ENCODE measurements at places on chromosomes 7 and 10. TPM values are rescaled to one million over a fixed set of nuclear protein-coding genes. Genes with fewer than 3 reads are reported as not detected.

DNA sequence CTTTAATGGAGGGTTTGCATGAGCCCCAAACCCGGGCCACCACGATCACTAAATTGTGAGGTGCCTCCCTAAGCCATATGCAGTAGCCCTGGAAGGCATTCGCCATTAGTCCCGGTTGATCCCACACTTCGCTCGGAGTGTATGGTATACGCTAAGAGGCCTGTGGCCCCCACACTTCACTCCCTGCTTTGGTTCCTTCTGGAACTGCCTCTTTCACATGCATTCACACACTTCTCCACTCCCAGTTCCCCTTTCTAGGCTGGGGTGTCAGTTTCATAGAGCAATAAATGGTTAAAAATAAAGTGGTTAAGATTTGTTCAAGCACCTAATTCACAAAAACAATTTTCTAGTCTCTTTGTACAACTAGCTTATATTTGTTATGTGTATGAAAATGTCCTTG is 212.1 kb upstream of the KCND2 start:
- no peak for DNase-seq

DNA sequence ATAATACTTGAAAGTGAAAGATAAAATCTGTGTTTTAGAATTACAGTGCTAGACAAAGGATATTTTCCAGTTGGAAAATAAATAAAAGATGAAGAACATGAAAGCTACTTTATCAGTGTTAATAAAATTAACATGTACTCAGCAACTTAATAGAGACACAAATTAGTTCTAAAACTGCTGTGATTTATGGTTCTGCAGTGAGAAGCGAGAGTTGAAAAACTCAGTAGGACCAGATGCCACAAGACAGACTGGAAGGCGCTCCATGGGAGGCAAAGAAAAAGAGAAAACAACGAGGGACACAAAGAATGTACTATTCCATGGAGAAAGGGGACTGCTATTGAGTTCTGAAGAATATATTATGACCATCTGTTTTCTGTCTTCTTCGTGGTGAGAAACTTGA is 590.4 kb downstream of the PHTF2 start:
- no peak for DNase-seq

- no peak for DNase-seq
These were observed 494.3 kb downstream of the AUTS2 start for GRCh38 chr7:70092314-70093204.

- no peak for DNase-seq
These were observed 2.5 kb downstream of the VOPP1 start for GRCh38 chr7:55569797-55570196.

GRCh38 chr7:14606101-14606500 is 296.4 kb downstream of the DGKB start:
- no peak for DNase-seq

GRCh38 chr7:24005517-24005916 is 278.5 kb upstream of the NPY start:
- DNase-seq: no peak

GRCh38 chr7:90412458-90413184 is 9.4 kb downstream of the CLDN12 start:
- DNase-seq: no peak

DNA sequence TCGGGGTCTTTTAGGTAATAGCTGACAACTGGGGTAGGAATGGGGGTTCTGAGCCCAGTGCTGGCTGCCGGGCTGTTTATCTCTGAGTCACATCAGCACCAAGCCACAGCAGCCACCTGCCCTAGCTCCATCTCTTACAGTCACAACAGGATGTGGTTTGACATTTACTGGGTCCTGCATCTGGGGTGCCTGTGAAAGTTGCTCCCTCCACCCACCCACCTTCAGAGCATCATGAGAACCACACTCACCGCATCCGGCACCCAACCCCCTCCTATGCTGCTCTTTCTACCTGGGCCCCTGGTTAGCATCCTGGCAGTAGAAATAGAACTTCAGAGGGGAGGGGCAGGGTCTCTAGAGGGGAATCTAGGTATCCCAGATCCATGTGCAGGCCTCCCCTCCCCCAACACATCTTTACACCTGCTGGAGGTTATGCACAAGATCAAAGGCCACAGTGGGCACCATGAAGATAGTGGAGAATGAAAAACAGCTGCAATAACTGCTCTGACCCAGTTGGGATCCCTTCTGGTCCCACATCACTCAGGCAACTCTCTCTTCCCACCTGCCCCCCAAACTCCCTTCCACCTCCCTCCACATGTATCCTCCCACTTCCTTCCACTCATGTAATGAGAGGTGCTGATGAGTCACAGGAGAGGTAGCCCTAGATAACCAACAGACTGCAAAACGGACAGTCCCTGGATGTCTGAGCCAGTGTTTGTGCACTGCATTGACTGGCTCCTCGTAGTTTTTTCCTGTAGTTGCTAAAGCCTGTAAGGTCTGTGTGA is 38.2 kb downstream of the PRSS2 start:
- no peak for DNase-seq

DNA sequence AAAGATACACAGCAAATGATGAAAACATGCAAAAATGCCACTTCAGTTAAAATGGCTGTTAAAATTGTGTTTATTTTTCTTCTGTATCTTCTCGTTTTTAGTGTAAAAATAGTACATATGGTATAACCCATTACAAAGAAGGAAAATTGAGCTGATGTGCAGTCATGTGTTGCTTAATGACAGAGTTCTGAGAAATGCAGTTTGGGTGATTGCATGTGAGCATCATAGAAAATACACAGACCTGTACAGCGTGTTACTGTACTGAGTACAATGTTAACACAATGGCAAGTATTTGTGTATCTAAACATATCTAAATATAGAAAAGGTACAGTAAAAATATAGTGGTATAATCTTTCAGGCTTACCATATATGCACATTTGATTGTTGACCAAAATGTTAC is 7.3 kb downstream of the DMTF1 start:
- DNase-seq: no peak

DNA sequence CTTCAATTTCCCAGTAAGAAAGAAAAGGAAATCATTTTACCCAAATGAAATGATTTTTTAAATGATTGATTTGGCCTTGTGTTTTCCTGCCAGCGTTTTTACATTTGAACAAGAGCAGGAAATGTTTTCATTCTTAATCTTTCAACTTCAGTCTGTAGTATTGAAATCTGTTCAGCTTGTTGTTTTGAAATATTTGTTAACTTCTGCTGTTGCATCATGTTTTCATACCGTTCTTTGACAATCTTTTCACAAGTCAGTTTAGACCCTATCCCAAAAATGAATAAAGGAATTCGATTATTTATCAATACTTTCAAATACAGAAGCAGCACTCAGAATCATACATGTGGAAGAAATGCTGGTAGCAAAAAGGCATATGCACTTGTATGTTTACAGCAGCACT is 8.1 kb downstream of the SFR1 start:
- DNase-seq: no peak

DNA sequence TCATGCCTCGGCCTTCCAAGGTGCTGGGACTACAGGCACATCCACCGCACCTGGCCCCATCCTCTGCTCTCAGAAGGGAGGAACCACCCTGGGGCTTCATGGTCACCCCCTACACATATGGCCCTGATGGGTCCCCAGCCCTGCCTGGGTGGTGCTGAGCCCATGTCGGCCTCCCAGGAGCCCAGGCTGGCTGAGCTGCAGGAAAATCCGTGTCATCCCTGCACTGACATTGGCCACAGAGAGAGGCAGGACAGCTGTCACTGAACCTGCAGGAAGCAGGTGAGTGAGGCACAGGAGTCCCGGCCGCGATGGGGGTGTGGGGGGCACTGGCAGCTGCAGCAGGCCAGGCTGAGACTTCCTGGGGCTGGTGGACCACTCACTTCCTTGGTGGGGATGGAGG is 8.0 kb downstream of the GRIFIN start:
- DNase-seq: no peak

DNA sequence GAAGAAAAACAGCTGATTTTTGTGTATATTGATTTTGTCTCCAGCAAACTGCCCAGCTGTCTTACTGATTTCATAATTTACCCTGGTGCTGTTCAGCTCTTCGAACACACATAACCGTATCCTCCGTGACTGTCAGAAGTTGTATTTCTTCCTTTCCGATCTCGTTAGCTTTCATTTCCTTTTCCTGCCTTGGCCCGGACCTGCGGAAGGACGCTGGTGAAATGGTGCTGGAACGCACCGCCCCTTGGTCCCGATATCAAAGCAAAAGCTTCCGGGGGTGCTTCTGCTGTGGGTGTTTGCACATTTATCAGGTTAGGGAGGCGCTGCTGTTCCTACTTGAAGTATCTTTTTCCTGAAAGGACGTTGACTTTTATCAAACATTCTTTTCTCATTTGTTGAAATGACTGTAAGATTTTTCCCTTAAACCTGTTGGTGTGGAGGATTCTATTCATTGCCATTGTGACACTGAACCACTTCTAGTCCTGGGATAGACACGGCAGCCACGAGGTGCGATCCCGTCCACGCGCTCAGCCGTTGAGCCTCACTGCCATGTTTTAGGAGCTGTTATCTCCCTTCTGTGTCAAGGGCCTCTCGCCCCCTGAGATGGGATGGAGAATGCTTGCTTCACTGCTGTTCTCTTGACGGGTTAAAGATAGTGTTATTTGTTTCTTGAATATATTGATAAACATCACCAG is 72.6 kb downstream of the FOXL3 start:
- DNase-seq: no peak

GRCh38 chr7:1811850-1812508 is 141.9 kb downstream of the ELFN1 start:
- no peak for DNase-seq

DNA sequence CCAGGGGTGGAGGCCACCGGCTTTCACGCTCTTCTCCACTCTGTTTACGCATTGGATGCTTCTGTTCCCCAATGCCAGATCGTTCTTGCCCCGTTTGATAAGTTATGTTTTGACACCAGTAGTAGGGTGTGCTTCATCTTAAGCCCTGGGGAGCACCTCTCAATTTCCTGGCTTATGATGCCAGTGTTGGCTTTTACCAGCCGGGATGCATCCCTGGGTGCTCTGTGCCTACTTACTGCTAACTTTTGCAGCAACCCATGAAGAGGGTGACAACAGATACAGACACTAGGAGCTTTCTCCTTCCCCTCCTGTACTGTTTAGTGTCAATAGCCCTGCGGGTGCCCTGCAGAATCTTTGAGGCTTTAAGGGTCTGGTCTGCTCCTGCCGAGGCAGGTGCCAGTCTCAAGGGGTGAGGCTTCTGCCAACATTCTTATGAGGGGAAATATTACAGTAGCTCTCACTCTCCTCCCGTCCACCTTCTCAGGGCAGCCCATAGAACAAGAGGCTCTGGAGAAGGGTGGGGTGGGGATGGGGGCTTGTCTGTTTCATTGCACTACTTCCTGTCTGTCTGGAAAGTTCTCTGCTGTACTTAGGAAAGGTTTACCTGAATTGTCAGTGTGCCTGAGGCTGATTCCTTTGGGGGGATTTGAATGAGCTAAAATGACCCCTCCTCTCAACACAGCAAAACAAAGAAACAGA is 23.3 kb downstream of the ADCY1 start:
- no peak for DNase-seq

GRCh38 chr7:49014870-49015269 is 90.5 kb downstream of the CDC14C start:
- DNase-seq: no peak

- DNase-seq: no peak
These were observed 16.1 kb downstream of the OGDH start for GRCh38 chr7:44622342-44623151.

DNA sequence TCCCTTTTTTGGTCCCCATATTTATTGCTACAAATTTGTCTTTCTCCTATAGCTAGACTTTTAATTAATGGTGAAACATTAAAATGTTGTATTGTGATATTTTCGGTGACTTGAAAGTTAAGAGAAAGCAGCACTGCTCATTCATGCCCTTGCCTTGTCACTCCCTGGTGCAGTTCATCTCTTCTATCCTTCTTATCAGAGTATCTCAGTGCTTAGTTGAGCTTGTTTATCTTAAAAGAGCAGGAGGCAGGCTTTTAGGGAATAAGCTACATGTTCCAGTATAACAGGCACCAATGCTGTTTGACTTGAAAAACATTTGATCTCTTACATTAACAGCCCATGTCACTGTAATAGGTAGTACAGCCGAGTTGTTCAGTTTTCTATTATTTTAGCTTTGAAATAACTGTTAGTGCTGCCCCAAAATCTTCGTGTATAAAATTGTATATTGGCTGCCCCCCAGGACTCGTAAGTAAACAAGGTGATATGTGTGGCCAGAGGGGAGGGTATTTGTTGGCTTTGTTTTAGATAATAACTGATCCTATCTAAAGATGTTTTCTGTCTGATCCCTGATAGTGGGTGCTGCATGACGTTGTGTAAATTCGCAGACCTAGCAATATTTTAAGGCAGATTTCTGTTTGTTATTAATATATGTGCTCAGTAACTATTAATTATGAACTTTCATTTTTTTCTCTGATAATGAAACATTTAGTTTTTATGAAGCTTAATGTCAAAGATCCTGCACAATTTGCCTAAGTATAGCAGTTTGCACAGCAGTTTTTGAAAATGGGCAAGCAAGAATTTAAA is 96.5 kb downstream of the BTRC start:
- DNase-seq: no peak

DNA sequence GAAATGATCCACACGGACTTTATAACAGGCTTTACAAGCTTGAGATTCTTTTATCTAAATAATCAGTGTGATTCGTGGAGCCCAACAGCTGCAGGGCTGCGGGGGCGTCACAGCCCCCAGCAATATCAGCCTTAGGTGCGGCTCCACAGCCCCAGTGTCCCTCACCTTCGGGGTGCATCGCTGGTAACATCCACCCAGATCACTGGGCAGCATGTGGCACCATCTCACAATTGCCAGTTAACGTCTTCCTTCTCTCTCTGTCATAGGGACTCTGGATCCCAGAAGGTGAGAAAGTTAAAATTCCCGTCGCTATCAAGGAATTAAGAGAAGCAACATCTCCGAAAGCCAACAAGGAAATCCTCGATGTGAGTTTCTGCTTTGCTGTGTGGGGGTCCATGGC is 155.6 kb downstream of the EGFR start:
- no peak for DNase-seq

- no peak for DNase-seq
These were observed 12.3 kb downstream of the DDC start for GRCh38 chr7:50552921-50553320.

Gene RPEL1
- polyA plus RNA-seq: not detected

Gene PPP1R17
- polyA plus RNA-seq: not detected

Gene SLC16A12
- 1.8 TPM for polyA plus RNA-seq

Gene ZNF786
- polyA plus RNA-seq: 7.3 TPM

Gene JCAD
- 68.2 TPM for polyA plus RNA-seq

Gene FAM25G
- polyA plus RNA-seq: not detected

Gene LIPM
- polyA plus RNA-seq: not detected
